ENCODE measurements at places on chromosomes 7 and 10.

DNA sequence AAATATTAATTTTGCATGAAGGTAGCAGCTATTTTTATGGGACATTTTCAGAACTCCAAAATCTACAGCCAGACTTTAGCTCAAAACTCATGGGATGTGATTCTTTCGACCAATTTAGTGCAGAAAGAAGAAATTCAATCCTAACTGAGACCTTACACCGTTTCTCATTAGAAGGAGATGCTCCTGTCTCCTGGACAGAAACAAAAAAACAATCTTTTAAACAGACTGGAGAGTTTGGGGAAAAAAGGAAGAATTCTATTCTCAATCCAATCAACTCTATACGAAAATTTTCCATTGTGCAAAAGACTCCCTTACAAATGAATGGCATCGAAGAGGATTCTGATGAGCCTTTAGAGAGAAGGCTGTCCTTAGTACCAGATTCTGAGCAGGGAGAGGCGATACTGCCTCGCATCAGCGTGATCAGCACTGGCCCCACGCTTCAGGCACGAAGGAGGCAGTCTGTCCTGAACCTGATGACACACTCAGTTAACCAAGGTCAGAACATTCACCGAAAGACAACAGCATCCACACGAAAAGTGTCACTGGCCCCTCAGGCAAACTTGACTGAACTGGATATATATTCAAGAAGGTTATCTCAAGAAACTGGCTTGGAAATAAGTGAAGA is 112.3 kb downstream of the CFTR start:
- DNase-seq: no peak

GRCh38 chr10:107451047-107451446 is 286.5 kb upstream of the SORCS1 start:
- DNase-seq: no peak

DNA sequence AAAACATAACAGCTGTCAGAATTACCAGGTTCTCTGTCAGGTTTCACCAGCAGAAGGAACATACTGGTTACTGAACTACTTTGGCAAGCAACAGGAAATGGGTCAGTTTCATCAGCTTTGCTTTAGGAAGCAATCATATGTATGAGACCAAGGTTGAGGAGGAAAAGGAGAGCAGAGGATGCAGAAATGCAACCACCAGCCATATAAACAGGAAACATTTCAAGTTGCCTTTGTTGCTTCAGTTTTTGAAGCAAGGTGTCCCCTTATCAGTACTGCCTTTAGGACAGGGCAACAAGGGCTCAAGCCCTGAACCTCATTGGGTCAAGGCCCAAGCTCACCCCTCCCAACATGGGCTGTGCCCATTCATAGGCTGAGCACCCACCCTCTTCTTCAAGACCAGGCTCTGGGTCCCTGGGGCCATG is 10.2 kb downstream of the HIPK2 start:
- DNase-seq: no peak

DNA sequence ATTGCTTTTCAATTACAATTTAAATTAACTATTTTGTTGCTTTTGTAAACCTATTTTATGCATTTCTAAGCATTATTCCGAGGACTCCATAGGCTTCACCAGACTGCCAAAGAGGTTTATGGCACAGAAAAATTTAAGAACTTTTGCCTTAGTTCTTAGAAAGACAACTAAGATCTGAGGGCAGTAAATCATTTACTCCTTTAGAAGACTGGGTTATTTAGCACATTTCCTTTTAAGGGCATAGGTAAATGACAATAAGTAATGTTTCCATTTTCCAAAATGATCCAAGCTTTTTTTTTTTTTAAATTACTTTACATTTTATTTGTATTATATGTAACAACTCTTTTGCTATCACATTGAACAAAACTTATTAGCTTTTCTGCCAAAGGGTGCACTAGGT is 15.0 kb upstream of the STEAP4 start:
- no peak for DNase-seq

- DNase-seq: no peak
These were observed 106.4 kb downstream of the GSAP start for GRCh38 chr7:77309714-77310220.

DNA sequence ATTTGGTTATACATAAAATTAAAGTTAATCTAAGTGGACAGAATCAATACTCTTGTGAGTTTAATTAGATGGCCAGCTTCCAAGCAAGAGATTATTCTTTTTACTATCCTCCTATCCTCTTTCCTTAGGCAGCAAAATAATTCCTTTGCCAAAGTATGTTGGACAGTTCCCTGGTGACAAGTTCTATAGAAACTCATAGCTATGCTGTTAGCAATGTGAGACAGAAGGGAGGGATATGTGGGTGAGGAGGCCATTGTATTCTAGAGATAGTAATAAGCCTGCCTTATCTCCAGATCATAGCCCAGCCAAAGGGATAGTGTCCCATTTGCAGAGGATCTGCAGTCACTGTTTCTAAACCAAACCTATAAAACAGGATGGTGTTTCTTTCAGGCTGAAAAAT is 181.6 kb upstream of the HDAC9 start:
- DNase-seq: no peak

DNA sequence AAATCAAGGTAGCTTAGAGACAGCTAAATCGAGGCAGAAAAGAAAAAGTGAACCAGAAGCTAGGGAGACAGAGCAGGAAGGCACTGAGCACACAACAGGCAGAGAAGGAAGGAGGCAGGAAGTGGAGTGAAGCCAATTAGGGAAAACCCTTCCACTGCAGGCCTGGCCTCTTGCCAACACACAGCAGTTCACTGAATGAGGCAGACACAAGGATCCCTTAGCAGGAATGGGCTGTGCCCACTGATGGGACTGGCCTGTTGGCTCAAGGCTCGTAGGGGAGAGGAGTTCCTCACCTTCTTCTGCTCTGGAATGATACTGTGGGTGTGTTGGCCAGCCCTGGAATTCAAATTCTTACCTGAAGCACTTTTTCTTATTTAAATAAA is 220.3 kb upstream of the STK17A start:
- no peak for DNase-seq
